Urinary bladder (tissue), 4 donors: ENCODE measurements at places on chromosomes 12 and 14. TPM values are rescaled to one million over a fixed set of nuclear protein-coding genes. Genes with fewer than 3 reads are reported as not detected.

The RPS29 gene
- total RNA-seq = 1,469 TPM

The KRT75 gene
- not detected for total RNA-seq

The ZDHHC22 gene
- 0.16 TPM for total RNA-seq

The SLC35F4 gene
- 0.90 TPM for total RNA-seq

The PYM1 gene
- 20.1 TPM for total RNA-seq

The ARHGEF40 gene
- total RNA-seq = 43.9 TPM

The LRTM2 gene
- total RNA-seq = not detected

The OR6C76 gene
- not detected for total RNA-seq
